ENCODE measurements at places on chromosomes 3 and 15.

DNA sequence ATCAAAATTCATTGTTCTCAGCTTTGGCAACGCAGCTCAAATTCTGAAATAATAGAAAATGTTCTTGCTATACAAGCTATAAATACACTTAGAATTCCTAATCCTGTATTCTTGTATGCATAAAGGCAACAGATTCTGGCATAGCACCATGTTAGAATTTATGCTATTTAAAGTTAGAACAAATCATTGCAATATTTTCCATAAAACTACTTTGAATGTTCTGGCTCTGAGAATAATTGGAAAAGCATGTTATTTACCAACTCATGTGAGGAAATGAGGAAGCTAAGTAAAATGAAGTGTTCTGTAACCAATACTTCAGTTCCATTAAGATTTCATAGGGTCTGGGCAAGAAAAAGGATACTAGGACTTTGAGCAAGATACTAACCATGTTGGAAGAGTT, 888.9 kb downstream of the SQOR start:
- DNase-seq, result no peak

GRCh38 chr3:52364322-52365035, 48.4 kb downstream of the DNAH1 start:
- DNase-seq, result no peak

- DNase-seq, result no peak
These were observed 14.1 kb downstream of the CMTM6 start for GRCh38 chr3:32488474-32489008.

GRCh38 chr15:89809787-89810148, 4.9 kb downstream of the ANPEP start:
- DNase-seq, result no peak

DNA sequence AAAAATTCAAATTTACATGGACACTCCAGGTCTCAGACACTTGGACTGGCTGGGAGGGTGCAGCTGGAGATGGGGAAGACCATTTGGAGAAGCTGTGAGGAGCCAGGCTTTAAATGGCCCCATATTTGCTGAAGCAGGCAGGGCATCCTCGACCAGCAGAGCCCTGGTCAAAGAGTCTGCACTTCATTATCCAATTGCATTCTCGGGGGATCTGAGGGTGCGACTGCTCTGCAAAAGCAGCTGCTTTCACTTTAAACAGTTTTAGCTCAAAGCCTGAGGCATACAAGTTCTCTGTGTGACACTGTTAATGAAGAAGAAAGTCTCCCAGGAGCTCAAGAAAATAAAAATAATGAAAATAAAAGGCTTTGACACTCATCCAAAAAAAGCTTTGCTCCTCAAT, 98.0 kb upstream of the SLC25A36 start:
- DNase-seq, result no peak

- DNase-seq, result no peak
These were observed 76.0 kb downstream of the SLCO3A1 start for GRCh38 chr15:91929509-91929908.

- DNase-seq, result no peak
These were observed 38.8 kb downstream of the TRAK1 start for GRCh38 chr3:42130007-42130328.

- no peak for DNase-seq
These were observed 615.2 kb upstream of the NR2F2 start for GRCh38 chr15:95715116-95715903.

GRCh38 chr3:149765762-149766334, 13.6 kb upstream of the COMMD2 start:
- DNase-seq, result no peak

GRCh38 chr3:153127788-153128187, 34.2 kb upstream of the RAP2B start:
- no peak for DNase-seq

GRCh38 chr3:60417576-60417975, 833.7 kb downstream of the FHIT start:
- no peak for DNase-seq

DNA sequence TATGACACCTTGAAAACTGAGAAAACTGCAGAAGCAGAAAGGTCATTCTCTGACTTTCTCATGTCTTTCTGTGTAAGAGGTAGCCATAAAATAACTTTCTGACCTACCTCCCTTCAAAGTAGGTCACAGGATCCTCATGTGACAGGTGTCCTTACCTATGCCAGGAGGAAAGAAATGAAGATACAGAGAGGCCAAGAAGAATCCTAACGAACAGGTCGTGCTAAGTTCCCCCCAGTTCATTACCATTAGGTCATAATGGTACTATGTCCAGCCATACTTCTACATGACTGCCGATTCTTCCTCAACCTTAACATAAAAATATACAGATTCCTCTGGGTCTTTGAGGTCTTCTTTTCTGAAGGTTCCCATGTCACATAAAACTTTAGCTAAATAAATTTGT, 118.6 kb downstream of the FOXB1 start:
- DNase-seq, result no peak

GRCh38 chr3:18483226-18483625, 58.1 kb upstream of the SATB1 start:
- DNase-seq, result no peak

- no peak for DNase-seq
These were observed 65.3 kb downstream of the CLASP2 start for GRCh38 chr3:33652736-33653135.

DNA sequence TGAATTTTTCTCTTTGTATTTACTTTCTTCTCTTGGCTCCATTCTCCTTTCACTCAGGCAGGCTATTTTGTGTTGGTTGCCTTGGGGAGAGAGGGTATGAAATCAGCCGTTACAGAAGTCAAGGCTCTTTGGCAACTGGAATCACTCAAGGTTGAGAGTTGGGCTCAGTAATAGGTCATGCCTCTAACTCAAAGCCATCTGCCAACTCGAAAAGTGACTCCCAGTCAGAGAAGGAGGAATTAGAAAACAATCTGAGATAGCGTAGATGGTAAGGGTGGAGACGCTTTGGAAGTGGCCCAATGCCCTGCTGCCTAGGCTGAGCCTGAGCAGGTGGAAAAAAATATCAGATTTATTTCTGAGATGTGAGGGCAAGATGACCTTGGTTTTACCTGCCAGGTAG, 205.7 kb upstream of the ST8SIA2 start:
- DNase-seq, result no peak

GRCh38 chr3:164360078-164360578, 718.2 kb downstream of the SI start:
- DNase-seq, result no peak

GRCh38 chr3:186529201-186529999, 14.8 kb downstream of the CRYGS start:
- DNase-seq, result no peak

DNA sequence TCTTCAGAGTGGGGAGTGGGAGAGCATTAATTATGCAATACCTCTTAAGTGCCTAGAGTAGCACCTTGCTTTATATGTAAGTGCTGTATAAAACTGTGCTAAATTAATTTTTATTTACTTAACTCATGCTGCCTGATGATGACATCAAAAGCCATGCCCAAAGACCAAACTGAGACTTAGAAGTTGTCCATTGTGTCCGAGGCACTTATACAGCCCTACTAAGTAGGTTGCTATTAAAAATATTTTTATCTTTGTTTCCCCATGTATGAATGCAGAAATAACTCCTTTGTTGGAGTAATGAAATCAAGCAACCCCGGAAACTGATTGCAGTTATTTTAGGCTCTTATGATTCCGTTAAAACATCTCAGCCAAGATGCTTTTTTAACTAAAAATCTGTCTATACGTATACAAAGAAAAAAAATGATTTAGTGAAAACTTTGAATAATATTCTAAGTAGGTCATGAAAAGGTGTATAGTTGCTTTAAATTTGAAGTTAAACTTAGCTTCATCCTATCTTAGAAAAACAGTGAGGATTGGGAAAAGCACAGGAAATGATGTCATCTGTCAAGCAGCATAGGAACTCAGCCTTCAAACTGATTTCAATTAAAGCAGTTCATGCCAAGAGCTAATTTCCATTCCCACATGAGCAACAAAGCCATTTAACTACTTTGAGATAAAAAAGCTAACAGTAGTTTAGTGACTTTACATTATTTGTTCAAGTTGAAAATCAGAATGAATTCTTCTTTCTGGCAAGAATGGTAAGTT, 43.0 kb downstream of the FBN1 start:
- no peak for DNase-seq

GRCh38 chr3:125261031-125261430, 48.5 kb upstream of the SLC12A8 start:
- DNase-seq, result no peak
